ENCODE measurements at places on chromosomes 1 and 21. TPM values are rescaled to one million over a fixed set of nuclear protein-coding genes. Genes with fewer than 3 reads are reported as not detected.
A peak's percentile ranks its signal among the peaks of the same experiment; 100 is the strongest.

- no peak for DNase-seq
These were observed 146.1 kb upstream of the CSF3R start for GRCh38 chr1:36628804-36629203.

DNA sequence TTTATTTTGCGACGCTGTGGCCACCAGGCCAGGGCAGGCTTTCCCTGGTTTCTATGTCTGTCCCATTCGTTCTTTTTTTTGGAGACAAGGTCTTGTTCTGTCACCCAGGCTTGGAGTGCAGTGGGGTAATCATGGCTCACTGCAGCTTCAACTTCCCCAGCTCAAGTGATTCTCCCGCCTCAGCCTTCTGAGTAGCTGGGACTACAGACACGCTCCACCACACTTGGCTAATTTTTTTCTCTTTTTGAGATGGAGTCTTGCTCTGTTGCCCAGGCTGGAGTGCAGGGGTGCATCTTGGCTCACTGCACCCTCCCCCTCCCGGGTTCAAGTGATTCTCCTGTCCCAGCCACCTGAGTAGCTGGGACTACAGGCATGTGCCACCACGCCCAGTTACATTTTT, 43.4 kb upstream of the WNT4 start:
- no peak for DNase-seq

DNA sequence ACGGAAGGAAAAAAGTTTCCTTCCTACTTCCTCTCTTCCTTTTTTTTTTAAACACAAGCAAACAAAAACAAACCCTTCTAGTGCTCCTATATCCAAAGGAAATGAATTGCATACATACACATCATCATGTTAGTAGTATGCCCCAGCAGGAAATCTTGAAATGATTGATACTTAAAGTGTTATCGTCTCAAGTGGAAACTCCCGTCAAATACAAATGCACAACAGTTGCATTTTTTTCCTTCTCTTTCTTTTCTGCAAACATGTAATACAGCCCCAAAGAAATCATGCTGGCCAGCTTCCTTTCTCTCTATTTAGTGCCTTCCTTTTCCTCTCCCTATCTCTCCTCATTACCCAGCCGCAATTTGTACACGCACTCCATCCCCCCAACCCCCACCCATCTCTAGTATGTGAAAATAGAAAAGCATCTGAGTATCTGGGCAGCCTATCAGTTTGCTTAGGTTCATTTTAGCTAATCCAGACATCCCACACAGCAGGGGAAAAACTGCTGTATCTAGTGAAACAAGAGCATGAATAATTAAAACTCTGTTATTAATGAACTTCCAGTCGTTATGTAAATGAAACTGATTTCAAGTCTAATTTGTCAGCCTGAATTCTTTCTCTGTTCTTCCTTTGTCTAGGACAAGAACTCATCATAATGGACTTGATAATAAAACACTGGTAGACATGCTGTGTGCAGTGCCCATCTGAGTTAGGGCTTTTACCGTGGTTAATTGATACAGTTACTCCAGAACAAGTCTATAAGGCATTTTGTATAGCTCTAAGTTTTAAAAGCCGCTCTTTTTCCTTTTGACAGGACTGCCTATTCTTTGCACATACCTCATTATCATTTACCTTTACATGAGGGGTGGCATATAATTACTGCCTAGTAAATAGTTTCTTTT, 336.5 kb upstream of the ADGRL2 start:
- DNase-seq, result no peak

- DNase-seq, result no peak
These were observed 10.3 kb downstream of the POFUT2 start for GRCh38 chr21:45277101-45278045.

- DNase-seq, result peak; percentile 79
These were observed 45.1 kb downstream of the TMEM53 start for GRCh38 chr1:44628962-44629756.

DNA sequence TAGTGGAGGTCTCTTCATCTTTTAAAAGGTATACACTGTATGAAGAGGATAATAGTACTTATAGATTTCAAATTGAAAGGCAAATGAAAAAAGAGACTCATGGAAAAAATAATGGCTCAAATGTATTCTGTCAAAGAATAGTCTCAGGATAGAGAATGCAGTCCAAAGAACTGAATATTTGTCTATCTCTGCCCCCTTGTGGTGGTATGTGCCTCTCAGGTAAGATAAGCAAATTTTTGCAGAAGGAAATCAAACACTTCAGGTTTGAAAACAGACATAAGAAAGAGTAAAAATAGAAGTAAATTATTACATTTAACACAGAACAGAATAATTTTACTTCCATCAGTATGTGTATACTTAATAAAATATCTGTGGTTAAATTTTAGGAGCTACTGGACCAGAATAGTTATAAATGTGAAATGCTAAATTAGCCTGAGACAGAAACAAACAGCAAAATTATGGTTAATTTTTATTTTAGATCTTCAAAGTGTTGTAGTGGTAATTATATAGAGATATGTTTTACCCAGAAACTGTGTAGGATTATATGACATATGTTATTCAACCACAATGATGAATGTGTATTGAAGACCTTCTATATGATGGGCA, 164.4 kb upstream of the PALMD start:
- DNase-seq, result peak; percentile 60

GRCh38 chr1:241828463-241829021, 19.5 kb upstream of the EXO1 start:
- DNase-seq, result no peak

GRCh38 chr1:211183747-211184313, 49.9 kb upstream of the KCNH1 start:
- DNase-seq, result peak; percentile 9

The TAGLN2 gene
- 811 TPM for total RNA-seq

The GNG4 gene
- 2.0 TPM for total RNA-seq

The LYSMD1 gene
- total RNA-seq, result 7.4 TPM

DNA sequence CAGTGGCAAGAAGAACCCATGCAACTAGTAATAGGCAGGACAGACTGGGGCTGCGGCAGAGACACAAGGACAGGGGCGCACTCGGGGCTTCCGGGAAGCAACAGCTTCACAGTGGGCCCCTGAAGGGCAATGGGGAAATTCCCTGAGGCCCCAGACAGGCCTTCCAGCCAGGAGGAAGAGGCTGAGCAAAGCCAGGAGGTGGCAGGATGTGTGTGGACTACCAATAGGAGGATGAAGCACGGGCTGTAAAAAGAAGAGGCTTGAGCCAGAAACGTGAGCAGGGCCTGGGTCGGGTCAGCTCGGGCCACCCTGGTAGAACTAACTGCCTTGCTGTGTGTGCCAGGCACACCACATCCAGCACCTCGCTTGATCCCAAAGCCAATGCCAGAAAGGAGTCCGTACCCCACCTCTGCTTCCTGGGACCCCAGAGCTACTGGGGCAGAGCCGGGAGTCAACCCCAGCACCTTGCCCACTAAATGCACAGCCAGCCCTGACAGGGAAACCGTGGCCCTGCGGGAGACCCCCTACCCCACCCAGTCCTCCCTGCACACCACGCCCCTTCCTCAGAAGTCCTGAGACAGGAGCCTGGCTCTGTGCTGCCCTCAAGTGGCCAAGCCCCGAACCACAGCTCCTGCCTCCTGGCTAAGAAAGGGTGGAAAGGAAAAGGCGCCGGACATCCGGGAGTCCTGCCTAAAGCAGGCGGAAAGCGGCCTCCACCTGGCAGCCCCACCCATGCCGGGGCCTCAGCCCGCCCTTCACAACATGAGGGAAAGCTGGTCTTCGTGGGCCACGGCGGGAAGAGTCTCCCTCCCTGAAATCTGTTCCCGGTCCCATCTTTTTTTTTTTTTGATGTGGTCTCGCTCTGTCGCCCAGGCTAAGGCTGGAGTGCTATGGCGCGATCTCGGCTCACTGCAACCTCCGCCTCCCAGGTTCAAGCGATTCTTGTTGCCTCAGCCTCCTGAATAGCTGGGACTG, 33.7 kb downstream of the TTC39A start:
- peak; percentile 78 for DNase-seq

The NUAK2 gene
- 1.2 TPM for total RNA-seq

DNA sequence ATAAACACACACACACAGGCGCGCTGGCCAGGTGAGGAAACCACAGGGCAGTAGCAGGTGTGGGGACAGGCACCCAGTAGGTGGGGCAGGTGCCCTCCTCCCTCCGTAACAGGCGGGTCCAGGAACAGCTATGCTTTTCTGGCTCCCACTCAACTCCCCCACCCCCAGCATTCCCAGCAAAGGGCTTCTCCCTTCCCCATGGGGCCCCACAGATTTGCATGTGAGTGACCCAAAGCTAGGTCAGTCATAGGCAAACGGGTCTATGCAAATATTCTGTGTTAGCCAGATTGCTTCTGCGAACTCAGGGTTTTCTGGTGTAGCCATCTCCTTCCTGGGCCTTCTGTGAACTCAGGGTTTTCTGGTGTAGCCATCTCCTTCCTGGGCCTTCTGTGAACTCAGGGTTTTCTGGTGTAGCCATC, 114.2 kb downstream of the SIK1 start:
- no peak for DNase-seq

- DNase-seq, result no peak
These were observed 39.3 kb downstream of the IL12RB2 start for GRCh38 chr1:67346982-67347381.

- no peak for DNase-seq
These were observed 21.8 kb upstream of the IL20 start for GRCh38 chr1:206843626-206844025.

DNA sequence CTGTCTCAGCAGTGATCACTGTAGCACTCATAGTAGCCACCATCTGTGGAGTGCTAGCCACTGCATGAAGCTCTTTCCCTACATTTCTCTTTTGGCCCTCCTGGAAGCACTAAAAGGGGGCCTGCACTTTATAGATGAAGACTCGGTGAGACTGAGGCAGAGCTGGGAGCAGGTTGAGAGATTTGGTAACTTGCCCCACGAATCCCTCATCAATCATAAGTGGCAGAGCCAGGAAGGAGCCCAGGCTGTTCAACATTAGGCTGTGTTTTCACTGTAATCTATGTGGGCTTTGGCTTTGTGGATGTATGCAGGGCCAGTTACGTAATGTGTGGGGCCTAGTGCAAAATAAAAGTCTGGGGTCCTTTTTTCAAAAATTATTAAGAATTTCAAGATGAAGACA, 13.3 kb upstream of the ETV3 start:
- no peak for DNase-seq

- DNase-seq, result peak; percentile 39
These were observed 231.0 kb upstream of the B3GALT2 start for GRCh38 chr1:193417403-193417802.

The PTGS2 gene
- 2.4 TPM for total RNA-seq

- peak; percentile 98 for DNase-seq
These were observed 57.5 kb upstream of the EPS8L3 start for GRCh38 chr1:109821221-109821669.

GRCh38 chr21:46426313-46427046, 32.2 kb upstream of the DIP2A start:
- no peak for DNase-seq

The CBS gene
- total RNA-seq, result 11.8 TPM

DNA sequence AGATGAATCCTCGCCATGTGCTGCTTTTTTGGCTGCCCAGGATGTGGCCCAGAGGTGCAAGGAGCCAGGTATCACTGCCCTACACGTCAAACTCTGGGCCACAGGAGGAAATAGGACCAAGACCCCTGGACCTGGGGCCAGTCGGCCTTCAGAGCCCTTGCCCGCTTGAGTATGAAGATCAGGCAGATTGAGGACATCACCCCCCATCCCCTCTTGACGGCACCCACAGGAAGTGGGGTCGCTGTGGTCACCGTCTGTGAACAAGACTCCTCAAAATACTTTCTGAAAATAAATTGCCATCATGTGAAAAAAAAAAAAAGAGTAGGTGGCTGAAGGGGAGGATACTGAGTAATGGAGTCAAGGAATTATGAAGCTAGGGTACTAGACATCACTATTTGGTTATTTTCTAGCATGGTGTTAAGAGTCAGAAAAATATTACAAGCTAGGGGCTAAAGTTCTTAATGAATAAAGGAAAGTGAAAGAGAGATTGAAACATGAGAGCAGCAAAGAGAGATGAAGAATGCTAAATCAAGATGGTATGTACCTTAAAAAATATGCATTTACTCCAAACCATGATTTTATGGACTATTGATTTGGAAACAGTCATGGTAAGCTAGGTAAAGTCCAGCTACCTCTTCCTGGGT, 84.9 kb downstream of the CLEC20A start:
- no peak for DNase-seq

GRCh38 chr21:27674041-27674615, 707.2 kb upstream of the ADAMTS5 start:
- DNase-seq, result peak; percentile 74

- DNase-seq, result no peak
These were observed 9.7 kb upstream of the DHX9 start for GRCh38 chr1:182829285-182829932.

DNA sequence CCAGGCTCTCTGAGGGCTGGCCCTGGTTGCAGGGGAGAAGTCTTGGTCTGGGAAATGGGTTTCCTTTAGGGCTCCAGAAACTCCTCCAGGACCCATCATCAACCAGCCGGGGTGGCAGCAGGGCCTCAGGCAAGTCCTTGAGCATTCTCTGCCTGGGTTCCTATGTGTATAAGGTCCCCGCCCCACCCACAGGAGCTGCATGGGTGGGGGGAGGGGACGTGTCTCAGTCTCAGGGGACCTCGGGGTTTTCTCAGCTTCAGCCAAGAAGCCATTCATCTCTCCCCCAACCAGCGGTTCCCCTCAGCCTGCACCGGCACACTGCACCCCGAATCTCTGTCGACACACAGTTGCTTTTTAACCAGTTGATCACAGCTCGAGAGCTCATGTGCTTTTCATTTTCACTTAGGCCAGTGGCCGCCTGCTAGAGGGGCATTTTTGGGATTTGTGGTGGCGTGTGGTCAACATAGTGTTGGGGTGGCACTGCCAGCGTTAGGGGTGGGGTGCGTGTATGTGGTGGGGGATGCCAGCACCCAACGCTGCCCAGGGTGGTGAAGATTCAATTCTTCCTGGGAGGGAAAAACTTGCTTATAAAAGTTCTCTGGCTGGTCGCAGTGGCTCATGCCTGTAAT, 6.5 kb downstream of the RUNX3 start:
- DNase-seq, result no peak

DNA sequence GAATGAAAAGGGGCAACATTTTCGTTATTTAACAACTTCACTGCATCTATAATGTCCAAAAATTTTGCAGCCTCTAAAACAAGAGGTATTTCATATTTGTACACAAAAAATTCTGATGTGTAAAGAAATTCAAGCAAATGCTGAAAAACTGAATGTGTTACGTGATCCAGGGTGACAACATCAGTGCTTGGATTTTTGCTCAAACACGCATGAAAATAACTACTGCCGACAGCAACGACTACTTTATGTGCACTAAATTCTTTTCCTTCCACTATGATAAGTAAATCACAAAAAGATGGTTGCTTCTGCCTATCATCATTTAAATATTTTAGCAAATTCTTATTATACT, 53.4 kb upstream of the ASPM start:
- no peak for DNase-seq

The ITLN2 gene
- total RNA-seq, result not detected

GRCh38 chr1:206685334-206685768, 646 bp downstream of the MAPKAPK2 start:
- DNase-seq, result no peak

DNA sequence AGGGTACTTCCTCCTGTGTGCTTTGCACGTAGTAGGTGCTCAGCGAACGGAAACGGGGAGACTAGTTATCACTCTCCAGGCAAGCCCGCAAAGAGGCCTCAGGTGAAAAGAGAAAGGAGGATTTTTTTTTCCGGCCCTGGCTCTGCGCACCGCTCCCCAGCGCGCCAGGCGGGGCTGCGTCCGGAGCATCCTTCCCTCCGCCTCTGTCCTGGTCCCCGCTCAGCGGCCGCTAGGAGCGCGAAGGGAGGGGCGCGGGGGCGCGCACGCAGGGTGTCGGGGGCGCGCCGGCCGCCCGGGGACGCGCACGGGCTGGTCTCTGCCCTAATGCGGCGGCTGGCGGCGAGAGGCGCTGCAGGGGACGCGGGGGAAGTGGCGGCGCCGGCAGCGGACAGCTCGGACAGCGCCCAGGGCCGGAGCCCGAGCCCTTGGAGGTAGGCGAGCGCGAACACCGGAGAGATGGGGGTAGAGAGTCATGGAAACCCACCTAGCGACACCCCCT, 42.3 kb upstream of the NFASC start:
- peak; percentile 78 for DNase-seq
